ENCODE measurements at places on chromosomes 5 and 9.

DNA sequence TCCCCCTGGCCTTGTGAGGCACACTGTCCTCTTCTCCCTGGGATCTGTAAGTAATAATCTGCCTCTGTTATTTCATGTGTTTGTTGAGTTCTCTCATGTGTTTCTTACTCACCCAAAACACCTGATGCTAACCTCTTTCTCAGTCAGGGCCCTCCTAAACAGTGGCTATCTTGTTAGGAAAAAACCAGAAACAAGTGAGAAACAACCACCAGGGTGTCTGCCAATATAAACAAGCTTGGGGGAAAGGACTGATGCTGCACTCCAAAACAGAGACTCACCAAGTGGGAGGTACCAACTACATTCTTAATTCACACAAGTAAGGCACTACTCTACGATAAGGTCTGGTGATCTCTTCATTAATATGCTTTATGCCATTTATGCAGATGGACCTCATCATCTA is 564.4 kb downstream of the SEMA5A start:
- no peak for DNase-seq

- DNase-seq, result no peak
Measured at GRCh38 chr5:36214436-36214835, 27.3 kb downstream of the NADK2 start.

DNA sequence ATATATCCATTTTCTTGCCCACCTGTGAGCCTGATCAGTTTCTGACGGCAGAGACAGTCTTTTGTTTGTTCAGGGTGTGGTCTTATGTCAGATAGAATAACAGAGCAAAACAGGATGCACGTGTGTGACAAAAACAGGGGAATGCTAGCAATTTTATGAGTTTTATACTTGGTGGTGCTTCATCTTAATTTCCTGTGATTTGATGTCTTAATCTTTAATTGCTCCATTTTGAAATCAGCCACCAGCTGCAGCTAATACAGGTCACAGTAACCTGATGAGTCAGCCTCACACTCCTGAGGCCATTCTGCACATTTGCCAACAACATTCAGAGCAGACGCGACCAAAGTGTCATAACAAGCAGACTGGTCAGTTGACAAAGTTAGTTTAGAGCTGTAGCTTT is 42.3 kb upstream of the JMY start:
- DNase-seq, result no peak

GRCh38 chr5:108101821-108102220 is 280.1 kb downstream of the FBXL17 start:
- DNase-seq, result no peak
